ENCODE measurements at places on chromosomes 4 and X.

DNA sequence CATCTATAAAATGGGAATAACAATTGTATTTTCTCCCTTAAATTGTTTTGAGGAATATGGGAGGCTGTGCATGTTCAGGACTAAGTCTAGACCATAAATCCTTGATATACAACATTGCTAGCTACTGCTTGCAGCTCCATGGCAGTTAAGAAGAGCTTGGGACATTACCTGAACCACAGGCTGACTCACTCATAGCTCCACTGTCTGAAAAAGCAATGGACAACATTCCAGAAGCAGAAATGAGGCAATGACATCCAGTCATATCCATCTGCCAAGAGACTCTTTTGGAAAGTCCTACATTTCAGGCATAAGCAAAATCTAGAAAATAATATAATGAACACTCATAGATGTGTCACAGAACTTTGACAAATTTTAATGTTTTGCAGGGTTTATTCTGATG is 167.3 kb upstream of the LEF1 start:
- no peak for DNase-seq

GRCh38 chr4:177393236-177393635 is 49.0 kb downstream of the AGA start:
- DNase-seq, result peak; percentile 9

- DNase-seq, result no peak
Observed at GRCh38 chrX:110359273-110359672, 625 bp downstream of the RTL9 start.

- no peak for DNase-seq
Observed at GRCh38 chr4:154465085-154465484, 26.5 kb downstream of the DCHS2 start.

- no peak for DNase-seq
Observed at GRCh38 chr4:167475951-167476350, 241.7 kb upstream of the SPOCK3 start.

GRCh38 chrX:136183917-136184316 is 36.6 kb downstream of the FHL1 start:
- DNase-seq, result no peak

- no peak for DNase-seq
Observed at GRCh38 chr4:77148078-77148477, 8.9 kb upstream of the CCNG2 start.

DNA sequence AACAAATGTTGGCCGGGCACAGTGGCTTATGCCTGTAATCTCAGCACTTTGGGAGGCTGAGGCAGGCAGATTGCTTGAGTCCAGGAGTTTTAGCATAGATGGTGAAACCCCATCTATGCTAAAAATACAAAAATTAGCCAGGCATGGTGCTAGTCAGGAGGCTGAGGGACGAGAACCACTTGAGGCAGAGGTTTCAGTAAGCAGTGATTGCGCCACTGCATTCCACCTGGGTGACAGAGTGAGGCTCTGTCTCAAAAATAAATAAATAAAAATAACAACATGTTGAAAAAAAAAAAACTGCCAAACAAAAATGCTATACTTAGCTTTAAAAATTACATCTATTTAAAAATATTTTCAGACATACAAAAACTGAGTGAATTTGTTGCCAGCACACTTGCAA is 374.2 kb upstream of the SMIM31 start:
- DNase-seq, result no peak

GRCh38 chr4:145842224-145842887 is 96.3 kb downstream of the ZNF827 start:
- no peak for DNase-seq

GRCh38 chrX:110758781-110759422 is 36.7 kb downstream of the CHRDL1 start:
- DNase-seq, result no peak

- DNase-seq, result no peak
Observed at GRCh38 chrX:20032201-20032600, 41.3 kb upstream of the BCLAF3 start.

- peak; percentile 12 for DNase-seq
Observed at GRCh38 chrX:47958761-47959342, 44.9 kb downstream of the ZNF182 start.

DNA sequence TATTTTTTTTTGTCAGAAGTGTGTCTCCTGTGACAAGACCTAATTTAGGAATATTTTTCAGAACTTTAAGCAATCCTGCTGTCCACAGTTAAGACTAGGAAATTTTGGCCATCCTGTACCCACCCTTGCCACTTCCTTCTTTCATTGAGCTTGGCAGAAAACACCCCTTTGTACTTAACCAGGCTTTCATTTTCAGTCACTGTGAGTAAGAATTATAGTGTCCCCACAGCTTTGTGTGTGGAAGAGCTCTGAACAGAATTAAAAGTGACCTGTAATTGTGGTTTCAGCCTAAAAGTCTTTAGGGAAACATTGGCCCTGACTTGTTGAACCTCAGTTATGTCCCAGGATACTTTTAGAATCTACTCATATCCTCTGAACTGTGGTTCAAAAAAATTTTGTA is 153.7 kb upstream of the BMP3 start:
- DNase-seq, result peak; percentile 46

GRCh38 chr4:164824581-164824980 is 52.4 kb upstream of the APELA start:
- DNase-seq, result no peak

GRCh38 chr4:164402554-164402953 is 351.4 kb upstream of the SMIM31 start:
- no peak for DNase-seq

- DNase-seq, result no peak
Observed at GRCh38 chrX:4674028-4674782, 960.8 kb upstream of the PRKX start.

DNA sequence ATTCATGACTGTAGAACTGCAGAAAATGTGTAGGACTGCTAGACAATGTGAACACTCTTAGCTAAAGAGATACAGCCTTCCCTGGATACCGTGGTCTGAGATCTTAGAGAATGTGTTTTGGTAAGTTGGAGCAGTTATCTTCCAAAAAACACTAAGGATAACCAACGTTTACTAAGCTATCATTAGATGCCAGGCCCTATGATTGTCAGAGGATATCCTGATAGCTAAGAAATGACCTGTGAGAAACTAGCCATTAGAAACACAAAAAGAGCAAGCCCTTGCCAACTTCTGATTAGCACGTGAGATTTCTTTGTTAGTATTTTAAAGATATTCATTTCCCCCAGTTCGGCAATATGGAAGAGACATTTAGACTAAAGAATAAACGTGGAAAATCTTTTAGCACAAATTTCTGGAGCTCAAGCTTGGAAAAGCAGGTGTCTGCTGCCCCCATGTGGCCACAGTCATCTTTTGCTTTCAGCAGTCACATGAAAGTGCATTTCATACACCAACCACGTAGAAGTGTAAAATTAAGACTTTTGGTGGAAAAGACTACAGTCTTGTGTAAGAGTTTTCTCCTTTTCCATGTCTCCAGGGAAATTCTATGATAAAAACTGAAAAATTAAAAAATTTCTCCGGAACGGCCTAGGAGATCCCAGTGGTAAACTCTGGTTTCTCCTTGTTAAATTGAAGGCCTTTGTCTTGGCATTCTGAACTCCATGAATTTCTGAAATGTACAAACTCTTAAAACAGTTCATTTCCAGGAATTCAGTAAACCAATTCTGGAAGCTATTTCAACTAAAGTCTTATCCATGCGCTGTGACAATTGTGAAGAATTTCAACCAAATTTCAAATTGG is 136.4 kb downstream of the ZNF674 start:
- DNase-seq, result peak; percentile 67

GRCh38 chr4:152719291-152719690 is 39.5 kb upstream of the TMEM154 start:
- no peak for DNase-seq

DNA sequence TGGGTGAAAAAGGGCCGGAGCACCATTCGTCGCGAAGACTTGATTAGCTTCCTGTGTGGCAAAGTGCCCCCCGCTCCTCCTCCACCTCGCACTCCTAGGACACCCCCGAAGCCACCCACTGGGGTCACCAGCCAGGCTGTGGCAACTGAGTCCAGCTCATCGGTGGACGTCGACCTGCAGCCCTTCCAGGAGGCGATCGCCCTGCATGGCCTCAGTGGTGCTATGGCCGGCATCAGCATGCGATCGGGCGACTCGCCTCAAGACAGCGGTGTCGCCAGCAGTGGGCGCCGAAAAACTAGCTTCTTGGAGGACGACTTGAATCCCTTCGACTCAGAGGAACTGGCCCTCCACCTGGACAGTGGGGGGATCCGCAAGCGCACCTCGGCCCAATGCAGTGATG is 126.8 kb upstream of the CXorf66 start:
- DNase-seq, result no peak

GRCh38 chr4:83362492-83363329 is 28.1 kb upstream of the HPSE start:
- peak; percentile 14 for DNase-seq

GRCh38 chr4:109657854-109658418 is 45.3 kb downstream of the CASP6 start:
- no peak for DNase-seq

- no peak for DNase-seq
Observed at GRCh38 chr4:70667740-70668535, 1.6 kb upstream of the JCHAIN start.

DNA sequence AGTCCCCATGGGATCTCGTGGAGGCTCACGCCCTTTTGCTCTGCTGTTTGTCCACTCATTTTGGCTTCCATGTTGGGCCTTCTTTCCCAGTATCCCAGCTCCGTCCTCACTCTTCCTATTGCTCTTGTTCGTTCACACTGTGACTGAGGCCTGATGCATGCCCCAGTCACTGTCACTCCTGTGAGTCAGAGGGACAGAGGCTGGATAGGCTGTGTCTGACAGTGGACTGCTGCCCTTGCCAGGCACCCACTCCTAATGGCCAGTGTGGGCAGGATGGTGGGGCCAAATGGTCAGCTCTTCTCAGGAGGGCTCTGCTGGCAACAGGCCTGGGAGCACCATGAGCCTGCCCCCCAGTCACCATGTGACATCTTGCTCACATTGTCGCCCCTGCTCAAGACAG is 40.0 kb downstream of the HADH start:
- DNase-seq, result no peak

DNA sequence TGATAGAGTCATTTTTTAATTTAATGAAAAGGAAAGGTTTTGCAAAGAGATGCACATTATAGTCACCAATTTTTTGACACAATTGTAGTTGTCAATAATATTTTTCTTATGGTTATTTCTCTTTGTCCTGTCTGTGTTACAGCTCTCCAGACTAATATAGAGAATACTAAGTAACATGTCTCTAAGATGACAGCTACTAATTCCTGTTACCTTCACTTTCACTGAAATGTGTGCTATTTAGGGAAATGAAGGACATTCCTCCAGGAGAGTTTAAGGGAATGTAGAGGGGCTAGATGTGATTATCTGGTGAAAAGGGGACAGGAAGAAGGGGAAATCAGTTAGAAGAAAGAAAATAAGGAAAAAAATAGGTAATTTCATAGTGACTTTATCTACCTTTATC is 1.4 kb downstream of the KLHL5 start:
- DNase-seq, result no peak

GRCh38 chr4:57905965-57906364 is 795.8 kb upstream of the IGFBP7 start:
- DNase-seq, result no peak

DNA sequence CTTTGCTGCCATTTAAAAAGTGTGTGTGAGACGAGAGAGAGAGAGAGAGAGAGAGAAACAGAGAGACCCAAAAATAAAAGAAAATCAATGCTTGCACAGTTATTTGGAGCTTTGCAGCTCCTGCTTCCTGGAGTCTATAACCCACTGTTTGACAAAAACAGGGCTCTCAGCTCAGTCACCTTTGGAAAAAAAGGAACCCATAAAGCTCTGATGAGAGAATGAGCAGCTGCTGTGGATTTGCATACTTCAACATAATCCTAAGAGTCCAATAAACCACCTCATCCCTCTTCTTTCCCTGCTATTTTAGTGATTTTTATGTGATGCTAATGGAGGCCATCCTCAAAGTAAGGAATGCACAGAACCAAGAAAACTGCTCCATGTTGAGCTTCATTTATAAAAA is 50.3 kb downstream of the USP26 start:
- no peak for DNase-seq

DNA sequence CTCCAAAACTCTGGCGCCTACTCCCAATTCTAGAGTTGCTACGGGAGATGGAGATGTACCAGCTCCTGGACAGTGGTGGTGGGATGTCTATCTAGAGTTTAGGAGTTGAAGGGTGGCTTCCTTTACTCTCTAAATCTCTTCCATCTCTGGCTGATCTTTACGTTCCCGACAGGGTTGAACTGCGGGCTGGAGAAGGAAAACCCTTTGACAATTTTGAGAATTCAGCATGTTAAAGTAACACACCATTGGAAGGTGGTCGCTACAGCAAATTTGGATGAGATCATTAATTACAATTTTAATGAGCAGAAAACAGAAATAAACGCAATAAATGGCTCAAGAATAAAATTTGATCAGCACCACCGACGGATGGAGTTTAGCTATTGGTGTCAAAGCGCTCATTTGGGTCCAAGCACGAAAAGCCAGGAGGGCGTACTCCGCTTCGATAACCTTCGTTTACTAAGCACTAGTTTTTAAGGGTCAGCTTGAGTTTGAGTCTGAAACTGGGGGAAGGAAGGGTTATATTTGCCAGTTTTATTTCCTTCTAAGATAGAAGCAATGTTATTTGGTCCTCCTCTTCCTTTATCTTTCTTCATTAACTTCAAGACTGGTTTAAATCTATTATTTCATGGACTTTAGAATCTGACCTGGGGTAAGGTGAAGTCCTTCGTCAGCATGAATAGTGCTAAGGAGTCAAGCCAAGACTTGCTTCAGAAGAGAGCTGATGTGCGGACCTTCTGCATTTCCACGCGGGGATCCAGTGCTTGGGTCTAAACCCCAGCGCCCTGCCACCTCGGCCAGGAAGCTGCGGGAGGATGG is 1.5 kb upstream of the NKX6-1 start:
- no peak for DNase-seq

DNA sequence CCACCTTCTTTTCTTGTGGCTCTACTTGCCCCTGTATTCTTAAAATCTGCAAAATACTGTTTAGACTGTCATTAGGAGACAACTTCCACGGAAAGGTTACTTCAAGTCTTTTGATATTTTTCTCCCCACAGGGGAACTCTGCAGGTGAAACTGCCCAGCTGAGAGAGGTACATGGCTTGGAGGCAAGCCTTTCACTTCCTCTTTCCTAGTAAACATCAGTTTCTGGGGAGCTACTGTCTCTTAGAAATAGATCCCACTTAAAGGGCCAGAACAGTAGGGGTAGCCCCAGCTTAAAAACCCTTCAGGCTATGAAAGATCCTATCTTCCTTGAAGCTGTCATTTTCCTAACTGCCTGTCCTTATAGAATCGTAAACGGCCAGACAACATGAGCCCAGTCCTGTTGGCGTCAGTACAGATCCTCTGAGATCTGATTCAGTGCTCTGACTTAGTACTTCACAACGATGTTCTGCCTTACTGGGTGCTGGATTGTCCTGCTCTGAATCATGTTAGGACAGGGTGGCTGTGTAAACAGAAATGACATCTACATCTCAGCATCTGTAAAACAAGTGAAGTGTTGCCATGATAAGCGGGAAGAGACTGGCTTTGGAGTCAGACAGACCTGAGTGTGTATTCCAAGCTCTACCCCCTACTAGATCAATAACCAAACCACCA is 102.1 kb downstream of the ITIH6 start:
- no peak for DNase-seq

DNA sequence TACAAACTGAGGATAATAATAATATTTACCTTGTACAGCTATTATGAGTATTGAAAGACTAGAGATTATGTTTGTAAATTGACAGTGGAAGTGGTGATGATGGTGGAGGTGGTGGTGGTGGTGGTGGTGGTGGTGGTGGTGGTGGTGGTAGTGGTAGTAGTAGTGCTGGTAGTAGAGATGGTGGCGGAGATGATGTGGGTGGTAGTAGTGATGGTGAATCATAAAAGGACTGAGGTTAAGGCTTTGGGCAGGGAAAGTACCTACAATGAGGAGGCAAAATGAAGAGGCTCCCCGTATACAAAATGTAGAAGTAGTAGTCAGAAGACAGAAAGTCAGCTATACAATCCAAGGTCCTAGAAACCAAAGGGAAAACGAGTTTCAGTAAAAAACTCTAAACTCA is 214.1 kb downstream of the BCOR start:
- DNase-seq, result peak; percentile 89

Measured in activated CD4-positive, alpha-beta T cell treated with anti-CD3 and anti-CD28 coated beads, Interleukin-10, Interleukin-2, amounts not matched to agents 100 ng/mL and 50 ng/mL, durations not matched to agents 16 hours and 8 hours (primary cell).